ENCODE measurements at places on chromosomes 12 and 14.

DNA sequence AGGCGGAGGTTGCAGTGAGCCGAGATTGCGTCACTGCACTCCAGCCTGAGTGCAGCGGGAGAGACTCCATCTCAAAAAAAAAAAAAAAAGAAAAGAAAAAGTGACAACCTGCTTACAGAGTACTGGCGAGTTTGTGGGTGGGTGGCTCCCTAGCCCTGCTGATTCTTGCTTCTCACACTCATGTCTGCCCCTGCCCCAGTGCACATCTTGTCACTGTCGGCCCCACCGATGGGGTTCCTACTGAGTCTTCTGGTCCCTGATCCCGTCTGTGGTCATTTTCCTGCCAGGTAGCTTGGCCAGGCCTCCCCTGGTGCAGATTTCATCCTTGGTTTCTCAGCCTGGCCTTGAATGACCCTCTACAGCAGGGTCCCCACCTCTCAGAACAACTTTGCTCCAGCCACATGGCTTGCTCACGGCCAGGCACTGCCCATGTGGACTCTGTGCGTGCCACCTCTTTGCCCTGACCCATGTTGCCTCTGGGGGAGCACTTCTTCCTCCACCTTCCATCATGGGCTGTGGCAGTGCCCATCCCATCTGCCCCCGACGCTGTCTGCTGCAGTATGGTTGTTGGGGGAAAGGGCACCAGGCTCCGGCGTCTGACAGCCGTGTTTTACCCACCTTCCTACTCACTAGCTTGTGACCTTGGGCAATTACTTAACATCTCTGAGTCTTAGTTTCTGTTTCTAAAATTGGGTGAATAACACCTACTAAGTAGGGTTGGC lies 2.1 kb upstream of the PTPN6 start:
- no peak for DNase-seq

DNA sequence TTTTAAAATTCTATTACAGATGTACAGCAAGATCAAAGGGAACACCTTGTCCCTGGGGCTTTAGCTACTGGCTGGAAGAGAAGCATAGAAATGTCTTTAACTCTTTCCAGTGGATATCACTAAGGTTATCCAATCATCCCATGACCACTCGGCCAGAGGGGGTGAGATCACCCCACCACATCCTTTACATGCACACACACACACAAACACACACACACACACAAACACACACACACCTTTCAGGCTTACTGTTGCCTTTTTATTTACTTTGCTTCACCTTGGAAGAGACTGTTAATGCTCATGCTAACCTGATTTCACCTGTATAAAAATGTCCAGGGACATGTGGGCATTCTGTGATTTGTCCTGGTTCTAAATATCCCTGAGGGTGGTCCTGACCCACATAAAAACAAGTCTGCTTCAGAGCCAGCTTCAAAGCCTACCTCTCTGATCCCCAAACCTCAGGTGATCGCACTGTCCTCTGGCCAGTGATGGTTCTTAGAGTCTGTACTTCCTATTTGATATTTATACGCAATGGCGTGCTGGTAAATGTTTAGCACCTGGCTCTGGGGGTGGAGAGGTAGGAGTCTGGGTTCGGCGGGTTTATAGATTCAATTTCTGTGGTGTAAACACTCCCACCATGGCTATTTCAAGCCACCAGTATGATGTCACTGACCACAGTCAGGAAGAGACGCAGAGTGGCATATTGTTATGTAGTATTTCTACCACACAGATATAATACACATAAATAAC lies 166.1 kb upstream of the EEA1 start:
- DNase-seq, result no peak

GRCh38 chr12:65667932-65668331 lies 156.4 kb upstream of the HMGA2 start:
- no peak for DNase-seq

- no peak for DNase-seq
Measured at GRCh38 chr12:26331136-26331535, 135.8 kb downstream of the SSPN start.

DNA sequence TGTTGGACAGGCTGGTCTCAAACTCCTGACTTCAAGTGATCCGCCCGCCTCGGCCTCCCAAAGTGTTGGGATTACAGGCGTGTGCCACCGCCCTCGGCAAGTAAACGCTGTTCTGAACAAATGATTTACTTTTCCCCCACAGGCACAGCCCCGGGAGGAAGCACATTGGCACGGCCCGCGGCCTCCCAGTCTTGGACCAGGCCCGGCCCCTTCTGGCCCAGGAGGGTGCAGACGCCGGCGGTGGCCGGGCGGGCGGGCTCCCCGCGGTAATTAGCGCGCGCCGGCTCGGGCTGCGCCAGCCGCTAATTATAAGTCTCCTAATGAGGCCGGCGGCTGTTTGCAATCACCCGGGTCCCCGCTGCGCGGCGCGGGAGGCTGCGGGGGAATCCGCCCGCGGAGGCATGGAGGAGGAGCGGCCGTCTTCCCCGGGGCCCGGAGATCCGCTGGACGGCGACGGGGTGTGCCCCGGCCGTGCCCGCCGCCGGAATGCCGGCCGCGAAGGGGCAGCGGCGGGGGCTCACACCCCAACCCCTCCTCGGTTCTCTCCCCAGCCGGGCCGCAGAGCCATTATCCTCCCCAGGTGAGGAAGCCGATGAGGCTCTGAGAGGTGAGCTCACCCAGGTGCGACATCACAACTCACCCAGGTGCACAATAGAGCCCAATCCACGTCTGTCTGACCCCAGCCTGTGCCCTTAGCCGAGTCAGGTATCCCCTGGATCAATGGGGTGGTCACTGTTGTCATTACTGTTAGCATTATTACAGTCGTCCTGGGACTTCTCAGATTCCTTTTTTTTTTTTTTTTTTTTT lies 3.3 kb upstream of the POP5 start:
- peak; percentile 58 for DNase-seq

- peak; percentile 82 for DNase-seq
Measured at GRCh38 chr12:88854260-88854659, 274.0 kb upstream of the KITLG start.
